ENCODE measurements at places on chromosomes 12 and 14. TPM values are rescaled to one million over a fixed set of nuclear protein-coding genes. Genes with fewer than 3 reads are reported as not detected.

GRCh38 chr14:41604721-41605531 lies 1.8 kb upstream of the LRFN5 start:
- no peak for DNase-seq

Gene GON7
- 2.4 TPM for total RNA-seq

Gene OTX2
- total RNA-seq = not detected

DNA sequence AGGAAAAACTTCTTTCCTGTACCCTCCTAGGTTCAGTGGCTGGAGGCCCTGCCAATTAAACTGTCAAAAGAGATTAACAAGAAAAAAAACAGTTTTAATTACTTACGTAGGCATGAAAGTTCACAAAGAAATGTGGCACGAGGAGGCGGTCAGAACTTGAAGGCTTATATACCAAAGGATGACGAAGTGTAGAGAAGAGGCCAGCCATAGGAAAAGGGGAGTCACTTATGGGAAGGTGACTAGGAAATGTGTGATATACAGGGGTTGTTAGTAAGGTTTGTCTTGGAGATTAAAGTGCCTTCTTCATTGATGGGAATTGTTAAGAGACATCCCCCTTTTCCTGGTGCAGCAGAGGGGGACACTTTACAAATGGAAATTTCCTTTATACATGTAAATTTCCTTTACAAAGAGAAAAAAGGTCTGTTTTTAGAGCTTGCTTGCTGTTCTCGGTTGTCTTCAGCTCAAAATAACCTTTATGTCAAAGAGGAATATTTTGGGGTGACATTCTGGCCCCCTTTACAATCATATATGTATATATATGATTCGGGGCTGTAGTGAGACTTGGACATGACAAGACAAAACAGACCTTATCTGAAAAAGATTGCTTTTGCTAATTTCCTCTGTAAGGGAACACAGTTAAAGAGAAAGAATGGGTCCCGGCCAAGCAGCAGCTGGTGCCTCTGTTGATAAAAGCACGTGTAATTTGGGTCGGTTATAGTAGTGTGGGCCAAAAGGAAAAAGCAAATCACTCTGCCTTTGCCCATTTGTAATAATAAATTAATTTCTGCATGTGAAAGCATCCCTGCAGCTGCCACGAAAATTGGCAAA lies 38.6 kb downstream of the SYNE2 start:
- no peak for DNase-seq
